ENCODE measurements at places on chromosomes 7 and 10.

GRCh38 chr10:43214956-43215561, 51.8 kb downstream of the RASGEF1A start:
- no peak for DNase-seq

- DNase-seq: no peak
Measured at GRCh38 chr7:40580776-40581175, 446.0 kb downstream of the SUGCT start.

DNA sequence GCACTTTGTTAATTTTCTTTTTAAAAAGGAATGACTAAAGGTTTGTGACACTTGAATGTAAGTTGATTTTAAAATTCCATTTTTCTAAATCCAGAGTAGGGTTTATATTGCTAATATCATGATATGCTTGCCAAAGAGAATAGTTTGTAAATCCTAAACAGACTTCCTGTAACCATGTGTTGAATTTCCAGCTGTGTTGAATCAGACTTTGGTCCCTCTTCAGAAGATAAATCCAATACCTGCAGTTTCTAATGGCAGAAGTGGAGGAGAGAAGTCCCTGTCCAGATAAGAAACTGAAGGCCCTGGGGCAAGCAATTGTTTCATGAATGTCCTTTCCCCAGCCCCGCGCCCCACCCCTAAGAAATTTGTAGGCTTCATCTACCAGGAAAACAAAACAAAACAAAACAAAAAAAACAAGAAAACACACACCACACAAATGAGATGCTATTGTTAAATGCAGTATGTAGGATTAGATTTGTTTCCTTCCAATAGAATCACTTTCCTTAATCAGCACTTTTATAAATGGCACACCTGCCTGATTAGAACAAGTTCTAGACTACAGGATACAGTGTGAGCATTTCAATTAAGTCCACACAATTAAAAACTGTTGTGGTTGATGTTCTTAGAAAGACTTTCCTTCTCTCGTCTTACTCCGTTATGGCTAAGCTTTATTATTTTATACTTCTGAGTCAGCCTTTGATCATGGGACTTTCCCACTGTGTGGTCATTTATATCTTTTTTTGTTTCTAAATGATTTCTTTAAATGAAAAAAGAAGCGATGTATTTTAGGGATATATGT, 122.8 kb downstream of the KAT6B start:
- DNase-seq: no peak

- DNase-seq: no peak
Measured at GRCh38 chr10:36148207-36148606, 506.1 kb upstream of the FZD8 start.

- DNase-seq: no peak
Measured at GRCh38 chr7:128243273-128243672, 2.2 kb downstream of the LEP start.

DNA sequence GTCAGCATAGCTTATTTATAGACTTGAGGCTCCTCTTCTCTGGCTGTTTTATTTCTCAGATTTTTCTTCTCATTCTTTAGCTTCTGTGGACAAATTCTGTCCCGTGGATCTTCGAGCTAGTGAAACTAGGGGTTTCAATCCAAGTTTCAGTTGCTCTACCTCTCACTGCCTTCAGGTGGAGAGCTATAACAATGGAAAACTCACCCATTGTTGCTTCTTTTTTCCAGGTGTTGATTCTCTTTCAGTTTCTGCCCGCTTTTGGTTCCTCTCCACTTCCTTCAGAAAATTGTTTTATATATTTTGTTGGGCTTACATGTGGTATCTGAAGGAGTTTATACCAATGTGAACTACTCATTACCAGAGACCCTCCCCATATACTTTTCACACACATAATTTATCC, 266.1 kb downstream of the TCF7L2 start:
- DNase-seq: no peak

GRCh38 chr7:108063520-108063933, 60.6 kb upstream of the LAMB1 start:
- no peak for DNase-seq

- DNase-seq: no peak
Measured at GRCh38 chr10:79096514-79096913, 27.7 kb downstream of the ZMIZ1 start.

GRCh38 chr7:32871624-32872371, 19.8 kb downstream of the KBTBD2 start:
- no peak for DNase-seq

DNA sequence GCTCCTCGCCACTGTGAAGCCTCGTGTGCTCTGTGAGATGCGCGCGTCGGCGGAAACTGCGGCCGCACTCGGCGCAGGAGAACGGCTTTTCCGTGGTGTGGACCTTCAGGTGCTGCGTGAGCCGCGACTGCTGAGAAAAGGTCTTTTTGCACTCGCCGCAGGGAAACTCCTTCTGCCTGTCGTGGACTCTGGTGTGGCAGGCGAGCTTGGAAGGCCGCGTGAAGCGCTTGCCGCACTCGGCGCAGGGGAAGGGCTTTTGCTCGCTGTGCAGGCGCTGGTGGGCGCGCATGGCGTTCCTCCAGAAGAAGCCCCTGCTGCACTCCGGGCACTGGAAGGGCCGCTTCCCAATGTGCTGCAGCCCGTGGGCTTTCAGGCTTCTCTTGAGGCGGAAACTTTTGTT, 13.7 kb upstream of the ZNF786 start:
- no peak for DNase-seq

DNA sequence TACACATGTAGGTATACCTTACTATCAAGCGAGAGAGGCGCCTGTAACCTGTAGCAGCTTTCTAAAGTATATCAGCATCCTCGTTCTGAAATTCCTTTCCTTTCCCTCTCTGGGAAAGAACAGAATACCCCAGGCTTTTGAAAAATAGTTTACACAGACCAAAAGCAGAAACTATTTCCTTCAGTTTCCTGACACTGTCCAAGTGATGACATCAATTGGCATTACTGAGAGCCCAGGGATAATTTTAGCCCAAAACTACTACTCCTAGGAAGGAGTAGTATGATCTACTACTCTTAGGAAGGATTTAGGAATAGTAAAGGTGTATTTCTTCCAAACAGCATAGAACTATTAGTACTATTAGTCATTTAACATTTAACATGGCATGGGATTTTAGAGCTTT, 6.0 kb downstream of the GNG11 start:
- no peak for DNase-seq

DNA sequence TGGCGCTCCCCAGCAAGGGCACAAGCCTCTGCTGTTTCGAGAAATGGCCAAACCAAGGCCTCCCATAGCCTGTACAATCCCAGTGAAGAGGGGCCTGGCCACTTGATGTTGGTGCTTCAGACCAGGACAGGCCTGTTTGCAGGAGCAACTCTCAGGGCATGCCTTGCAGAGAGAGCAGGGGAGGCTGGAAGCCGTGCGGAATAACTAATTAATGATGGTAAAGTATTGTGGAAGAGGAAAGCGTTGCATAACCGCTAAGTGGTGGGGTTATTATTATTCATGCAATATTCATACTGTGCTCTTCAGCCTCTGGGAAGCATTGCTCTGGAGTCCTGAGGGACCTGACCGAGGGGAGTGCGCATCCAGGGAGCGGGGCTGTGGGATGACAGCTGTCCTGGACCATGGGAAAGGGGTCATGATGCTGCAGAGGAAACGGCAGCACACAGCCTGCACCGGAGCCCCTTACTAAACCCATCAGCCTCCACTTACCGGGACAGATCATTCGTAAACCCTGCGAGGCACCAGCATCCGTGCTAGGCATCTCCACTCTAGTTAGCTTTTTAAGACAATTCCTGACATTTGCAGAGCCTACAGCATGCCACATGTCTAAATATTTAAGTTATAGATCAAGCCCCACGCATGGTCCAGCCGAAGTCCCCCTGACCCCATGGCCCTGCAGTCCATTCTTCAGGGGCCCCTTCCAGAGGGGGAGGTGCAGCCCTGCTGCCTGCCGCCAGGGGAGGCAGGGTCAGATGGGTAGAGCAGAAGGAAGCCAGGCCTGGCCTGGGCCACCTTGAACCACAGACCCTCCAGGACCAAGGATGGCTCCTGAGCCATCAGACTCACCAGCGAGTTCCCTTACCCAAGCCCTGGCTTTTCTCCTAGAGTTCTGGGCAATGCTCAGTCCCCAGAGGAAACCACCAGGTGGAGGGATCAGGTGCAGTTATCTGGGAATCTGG, 11.6 kb downstream of the TMEM273 start:
- DNase-seq: no peak

DNA sequence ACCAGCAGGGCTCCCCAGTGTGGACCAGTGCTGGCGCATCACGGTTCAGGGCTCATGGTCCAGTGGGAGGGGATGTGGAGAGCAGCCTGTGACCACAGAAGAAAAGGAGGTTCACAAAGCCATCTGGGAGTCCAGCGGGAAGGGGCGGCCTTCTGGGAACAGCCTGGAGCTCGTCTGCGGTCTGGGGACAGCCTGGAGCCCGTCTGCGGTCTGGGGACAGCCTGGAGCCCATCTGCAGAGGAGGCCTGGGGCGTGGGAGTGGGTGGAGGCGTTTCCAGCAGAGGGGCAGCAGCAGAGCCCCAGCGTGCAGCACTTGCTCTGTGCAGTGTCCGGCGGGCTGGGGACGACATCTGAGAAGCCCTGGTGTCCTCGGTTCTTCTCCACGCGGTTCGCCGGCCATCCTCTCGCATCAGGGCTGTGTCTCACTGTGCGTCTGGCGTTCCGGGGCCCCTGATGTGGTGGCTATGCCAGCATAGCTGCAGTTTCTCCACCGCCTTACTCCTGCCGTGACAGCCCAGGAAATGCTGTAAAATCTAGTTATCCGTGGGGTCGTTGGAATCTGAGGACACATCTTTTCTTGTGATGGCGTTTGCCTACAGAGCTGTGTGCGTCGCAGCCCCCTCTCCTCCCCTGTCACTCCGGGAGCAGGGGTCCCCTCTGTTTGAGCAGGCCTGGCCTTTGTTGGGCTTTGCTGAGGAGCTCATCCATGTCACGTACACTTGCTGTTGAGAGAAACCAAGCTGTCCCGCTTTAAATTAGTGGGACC, 104.6 kb downstream of the INPP5A start:
- DNase-seq: no peak

DNA sequence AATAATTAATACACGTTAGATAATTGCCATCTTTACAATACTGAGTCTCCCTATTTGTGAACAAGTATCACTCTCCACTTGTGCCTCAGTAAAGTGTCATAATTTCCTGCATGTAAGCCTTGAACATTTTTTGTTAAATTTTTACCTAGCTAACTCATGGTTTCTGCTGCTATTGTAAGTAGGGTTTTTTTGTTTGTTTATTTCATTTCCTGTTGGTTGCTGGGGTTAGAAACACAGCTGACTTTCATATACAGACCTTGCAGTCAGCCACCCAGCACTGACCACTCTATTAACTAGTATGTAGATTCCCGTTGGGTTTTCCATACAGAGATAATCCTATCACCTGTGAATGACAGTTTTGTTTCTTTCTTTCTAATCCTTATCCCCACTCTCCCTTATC, 133.3 kb downstream of the MPP7 start:
- DNase-seq: no peak

DNA sequence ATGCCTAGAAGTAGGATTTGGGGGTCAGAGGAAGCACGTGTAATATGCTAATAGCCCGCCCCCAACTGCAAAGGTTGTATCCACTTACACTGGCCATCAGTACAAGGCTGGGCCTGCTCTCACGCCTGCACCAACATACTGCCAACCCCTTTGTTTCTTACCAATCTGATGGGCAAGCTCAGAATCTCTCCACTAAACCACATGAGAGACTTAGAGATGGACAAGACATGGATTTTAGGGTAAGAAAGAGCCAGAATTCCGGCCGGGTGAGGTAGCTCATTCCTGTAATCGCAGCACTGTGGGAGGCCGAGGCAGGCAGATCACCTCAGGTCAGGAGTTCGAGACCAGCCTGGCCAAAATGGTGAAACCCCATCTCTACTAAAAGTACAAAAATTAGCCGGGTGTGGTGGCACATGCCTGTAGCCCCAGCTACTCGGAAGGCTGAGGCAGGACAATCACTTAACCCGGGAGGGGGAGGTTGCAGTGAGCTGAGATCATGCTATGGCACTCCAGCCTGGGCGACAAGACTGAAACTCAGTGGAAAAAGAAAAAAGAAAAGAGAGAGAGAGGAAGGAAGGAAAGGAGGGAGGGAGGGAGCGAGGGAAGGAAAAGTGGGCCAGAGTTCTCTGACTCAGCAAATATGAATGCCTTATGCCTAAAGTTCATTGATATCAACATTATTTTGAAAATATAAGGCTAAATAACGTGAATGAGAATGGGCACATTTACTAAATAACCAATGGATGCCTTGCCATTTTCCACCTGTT, 162.2 kb downstream of the SLIT1 start:
- no peak for DNase-seq

GRCh38 chr10:61623161-61623560, 39.6 kb upstream of the CABCOCO1 start:
- DNase-seq: no peak

DNA sequence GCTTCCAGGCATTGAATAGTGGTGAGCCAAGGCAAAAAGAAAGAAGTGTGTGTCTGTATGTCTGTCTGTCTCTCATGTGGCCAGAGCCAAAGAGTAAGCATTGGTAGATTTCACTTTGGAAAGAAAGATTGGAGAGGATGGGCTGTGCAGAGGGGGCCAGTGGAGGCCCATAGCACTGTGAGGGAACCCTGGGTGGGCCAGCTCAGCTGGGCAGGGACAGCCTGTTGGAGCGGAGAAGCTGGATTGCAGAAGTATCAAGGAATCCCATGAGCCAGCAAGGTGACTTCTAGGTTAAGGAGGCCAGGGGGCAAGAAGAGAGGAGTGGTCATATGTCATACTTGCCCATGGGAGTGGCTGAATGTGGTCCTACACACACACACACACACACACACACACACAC, 1.5 kb upstream of the GRID1 start:
- no peak for DNase-seq

DNA sequence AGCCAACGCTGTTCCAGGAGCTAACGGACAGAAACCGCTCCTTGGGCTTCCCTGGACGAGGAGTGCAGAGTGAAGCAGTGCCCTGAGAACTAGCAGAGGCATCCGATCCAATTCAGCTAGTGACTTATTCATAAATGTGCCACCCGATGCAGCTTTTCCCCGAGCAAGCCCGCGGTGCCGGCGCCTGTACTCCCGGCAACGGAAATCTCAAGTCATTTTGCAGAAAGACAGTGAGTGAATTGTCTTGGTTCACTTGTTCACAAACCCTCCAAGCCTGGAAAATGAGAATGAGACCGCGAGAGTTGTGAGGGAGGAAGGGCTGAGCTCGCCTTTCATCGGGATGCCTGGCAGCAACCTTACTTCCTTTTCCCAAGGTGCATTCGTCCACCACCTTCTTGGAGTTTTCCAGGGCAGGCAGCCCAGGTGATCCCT, 87.5 kb downstream of the COBL start:
- DNase-seq: no peak

DNA sequence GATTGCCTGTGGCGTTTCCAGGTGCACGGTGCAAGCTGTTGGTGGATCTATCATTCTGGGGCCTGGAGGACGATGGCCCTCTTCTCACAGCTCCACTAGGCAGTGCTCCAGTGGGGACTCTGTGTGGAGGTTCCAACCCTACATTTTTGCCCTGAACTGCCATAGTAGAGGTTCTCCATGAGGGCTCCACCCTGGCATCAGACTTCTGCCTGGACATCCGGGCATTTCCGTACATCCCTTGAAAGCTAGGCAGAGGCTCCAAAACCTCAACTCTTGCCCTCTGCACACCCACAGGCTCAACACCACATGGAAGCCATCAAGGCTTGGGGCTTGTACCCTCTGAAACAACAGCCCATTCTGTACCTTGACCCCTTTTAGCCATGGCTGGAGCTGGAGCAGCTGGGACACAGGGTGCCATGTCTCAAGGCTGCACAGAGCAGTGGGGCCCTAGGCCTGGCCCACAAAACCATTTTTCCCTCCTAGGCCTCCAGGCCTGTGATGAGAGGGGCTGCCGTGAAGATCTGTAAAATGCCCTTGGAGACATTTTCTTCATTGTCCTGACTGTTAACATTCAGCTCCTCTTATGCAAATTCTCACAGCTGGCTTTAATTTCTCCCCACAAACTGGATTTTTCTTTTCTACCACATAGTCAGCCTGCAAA, 10.0 kb upstream of the FGL2 start:
- DNase-seq: no peak
